ENCODE measurements at places on chromosomes 7 and 10.

DNA sequence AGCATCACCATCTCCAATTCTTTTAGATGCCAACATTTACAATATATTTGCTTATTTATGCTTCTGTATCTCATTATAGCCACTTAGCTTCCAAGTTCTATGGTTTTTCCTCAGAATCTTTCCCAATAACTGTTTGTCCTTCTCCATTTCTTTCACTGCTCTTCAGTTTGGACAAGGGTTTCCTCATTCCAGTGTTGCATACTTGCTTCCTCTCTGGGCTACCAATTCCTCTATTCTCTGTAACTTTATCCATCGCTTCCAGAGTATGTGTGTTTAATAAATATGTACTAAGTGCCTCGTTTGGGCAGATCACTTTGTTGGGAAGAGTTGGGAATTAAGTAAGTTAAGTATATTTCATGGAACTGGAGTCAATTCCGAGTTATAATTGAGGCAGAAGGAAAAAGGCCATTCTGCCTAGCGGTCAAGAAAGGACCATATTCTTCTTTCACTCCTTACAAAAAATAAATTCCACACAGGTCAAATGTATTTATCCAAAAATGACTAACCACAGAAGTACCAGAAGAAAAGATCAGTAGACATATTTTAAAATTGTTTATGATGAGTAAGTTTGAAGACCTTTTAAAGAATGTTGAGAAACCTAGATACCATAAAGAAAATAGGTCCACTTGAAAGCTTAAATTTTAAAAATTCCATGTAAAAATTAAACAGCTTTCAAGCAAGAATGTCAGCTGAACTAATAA, 10.8 kb downstream of the STAMBPL1 start:
- DNase-seq: no peak

GRCh38 chr10:26579256-26580063, 118.0 kb upstream of the PDSS1 start:
- DNase-seq: no peak

DNA sequence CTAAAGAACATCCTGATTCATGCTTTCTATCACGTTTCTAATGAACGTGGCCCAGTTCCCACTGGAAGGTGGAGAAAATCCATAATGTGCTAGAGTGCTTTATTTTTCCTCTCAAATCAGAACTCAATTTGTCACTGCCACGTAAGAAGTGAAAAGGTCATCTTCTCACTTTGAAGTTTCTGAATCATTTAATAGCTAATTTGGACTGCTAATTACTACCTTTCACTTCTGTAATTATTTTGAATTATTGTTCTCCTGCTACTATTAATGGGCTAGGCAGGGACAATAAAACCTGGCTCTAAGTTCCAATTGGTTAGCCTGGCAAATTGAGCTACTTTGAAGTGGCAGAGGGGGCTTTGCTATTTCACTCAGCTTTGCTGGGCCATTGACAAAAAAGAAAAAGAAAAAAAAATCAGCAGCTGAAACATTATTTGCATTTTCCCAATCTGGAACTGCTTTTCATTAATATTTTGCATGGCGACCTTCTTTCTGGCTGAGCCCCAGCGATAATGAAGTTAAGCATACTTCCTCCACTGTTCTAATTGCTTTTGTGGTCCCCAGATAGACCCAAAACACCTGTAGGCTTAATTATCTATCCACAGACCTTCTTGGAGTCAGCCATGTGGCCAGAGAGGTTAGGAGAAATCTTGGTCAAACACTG, 264.2 kb downstream of the SEC23IP start:
- DNase-seq: no peak

DNA sequence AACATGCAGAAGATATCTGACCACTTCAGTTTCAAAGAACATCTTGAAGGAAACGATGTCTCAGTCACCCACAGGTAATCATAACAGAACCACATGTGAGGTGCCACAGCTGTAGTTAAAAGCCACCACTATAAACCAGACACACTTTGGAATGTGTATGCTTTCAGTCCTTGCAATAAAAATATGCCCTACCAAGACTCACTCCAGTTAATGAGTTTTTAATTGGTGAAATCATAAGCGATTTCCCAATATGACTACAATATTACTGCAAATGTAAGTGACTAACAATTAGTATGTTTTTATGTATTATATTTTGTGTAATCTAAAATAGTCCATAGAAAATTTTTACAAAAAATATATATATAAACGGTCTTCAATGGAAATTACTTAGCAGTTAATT, 428.2 kb downstream of the PARD3 start:
- no peak for DNase-seq

GRCh38 chr7:141700848-141701371, 1.1 kb downstream of the DENND11 start:
- no peak for DNase-seq

DNA sequence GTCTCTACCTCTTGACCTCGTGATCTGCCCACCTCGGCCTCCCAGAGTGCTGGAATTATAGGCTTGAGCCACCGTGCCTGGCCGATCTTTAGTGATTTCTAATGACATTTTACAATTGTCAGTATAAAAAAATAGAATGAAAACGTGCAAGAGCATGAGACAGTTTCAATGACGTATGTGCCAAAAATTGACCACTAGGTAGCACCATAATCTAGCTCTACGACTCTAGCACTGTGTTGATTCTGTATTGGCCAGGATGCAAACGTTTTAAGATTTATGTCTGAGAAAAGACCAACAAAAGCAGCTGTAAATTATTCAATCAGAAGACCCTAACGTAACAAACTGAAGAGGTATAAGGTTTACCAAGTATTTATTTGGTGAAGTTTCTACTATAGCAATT, 25.4 kb upstream of the EXOC6 start:
- DNase-seq: no peak

DNA sequence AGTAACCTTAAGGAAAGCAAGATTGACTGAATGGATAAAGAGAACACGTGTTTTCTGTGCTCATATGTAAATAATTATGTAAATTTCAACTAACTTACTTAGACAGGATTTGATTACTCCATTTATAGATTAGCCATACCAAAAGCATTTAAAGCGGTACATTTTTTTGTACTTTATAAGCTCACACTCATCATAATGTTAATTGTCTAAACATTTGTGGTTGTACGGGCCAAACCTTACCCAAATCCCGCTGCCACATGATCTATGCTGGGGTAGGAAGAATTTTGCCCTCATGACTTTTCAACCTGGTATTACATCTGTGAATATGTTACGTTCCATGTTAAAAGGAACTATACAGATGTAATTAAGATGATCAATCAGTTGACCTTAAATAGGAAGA, 29.1 kb downstream of the MKX start:
- DNase-seq: no peak

- DNase-seq: no peak
Observed at GRCh38 chr7:132221356-132221755, 354.9 kb downstream of the PLXNA4 start.

DNA sequence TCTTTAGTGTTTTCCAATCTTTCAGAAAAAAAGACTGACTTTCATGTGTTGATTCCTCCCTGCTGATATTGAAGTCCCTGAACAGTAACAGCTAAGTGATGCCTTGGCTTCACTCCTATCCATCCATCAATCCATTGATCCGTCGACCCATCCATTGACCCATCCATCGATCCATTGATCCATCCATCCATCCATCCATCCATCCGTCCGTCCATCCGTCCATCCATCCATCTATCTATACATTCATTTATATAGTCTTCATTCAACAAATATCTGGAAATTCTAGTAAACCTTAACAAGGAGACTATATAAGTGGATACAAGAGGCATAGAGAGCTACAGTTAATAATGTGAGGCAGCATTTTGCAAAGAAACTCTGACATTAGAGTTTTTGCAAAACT, 21.6 kb upstream of the LAMB1 start:
- no peak for DNase-seq

DNA sequence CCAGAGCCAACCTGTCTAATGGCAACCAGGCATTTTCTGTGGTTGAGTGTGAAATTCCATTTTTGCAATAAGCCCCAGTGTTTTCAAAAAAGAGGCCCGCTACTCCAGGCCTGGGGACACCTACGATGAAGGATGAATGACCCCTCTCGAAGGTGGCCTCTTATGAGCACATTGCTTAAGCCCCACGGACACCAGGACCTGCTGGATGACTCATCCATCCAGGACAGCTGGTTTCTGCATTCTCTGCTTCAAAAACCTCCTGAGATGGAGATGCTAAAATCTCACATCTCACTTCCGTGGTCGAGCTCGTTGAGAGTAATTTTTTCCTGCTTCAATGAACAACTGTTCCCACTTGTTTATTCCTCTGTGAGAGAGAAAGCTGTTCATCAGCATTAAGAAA, 150.2 kb upstream of the FZD8 start:
- no peak for DNase-seq

DNA sequence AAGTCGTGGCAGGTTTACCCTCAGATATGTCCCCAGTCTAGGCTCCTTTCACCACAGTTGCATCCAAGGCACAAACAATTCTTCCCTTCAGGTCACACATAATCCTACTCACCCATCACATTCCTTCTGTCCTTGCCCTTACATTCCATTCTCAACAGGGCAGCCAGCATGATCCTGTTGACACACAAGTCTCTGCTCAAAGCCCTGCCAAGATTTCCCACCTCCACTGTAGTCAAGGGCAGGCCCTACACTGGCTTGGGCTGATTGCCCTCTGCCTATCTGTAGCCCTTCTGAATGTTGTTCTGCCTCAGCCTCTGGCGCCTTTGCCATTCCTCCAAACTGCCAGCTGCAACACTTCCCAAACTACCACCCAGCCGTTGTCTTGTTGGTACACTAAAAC, 187.9 kb upstream of the AKR1E2 start:
- DNase-seq: no peak

- no peak for DNase-seq
Observed at GRCh38 chr10:88759366-88760101, at the start of gene LIPN. LIPN (plus strand) TSS chr10:88760020; CDS start chr10:88761406, 1,386 bp downstream.

All from LoVo (cell line).